ENCODE measurements at places on chromosomes 11 and 22.

GRCh38 chr11:75650167-75650723 is 18.6 kb downstream of the MAP6 start:
- no peak for DNase-seq

- peak; percentile 99 for DNase-seq
Observed at GRCh38 chr22:29030618-29031226, 30.9 kb downstream of the C22orf31 start.

DNA sequence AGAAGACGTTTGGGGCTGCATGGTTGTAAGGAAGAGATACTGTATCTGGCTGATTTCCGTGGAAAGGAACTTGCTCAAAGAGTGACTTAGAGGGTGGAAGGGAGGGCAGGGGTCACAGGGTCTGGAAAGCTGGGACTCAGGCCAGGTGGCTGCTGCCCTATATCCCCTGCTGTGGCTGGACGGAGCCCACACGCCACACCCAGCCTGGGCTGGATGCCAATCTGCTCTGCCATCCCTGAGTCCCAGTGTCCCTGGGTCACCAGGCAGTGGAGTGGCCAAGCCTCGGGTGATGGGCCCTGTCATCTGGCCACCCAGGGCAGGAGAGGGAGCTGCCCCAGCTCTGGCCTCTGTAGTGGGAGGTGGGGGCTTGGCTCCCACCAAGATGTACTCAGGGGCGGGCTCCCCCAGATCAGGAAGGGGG is 26.5 kb upstream of the KRTAP5-7 start:
- peak; percentile 10 for DNase-seq

GRCh38 chr11:128303383-128303782 is 284.0 kb downstream of the ETS1 start:
- DNase-seq = no peak

DNA sequence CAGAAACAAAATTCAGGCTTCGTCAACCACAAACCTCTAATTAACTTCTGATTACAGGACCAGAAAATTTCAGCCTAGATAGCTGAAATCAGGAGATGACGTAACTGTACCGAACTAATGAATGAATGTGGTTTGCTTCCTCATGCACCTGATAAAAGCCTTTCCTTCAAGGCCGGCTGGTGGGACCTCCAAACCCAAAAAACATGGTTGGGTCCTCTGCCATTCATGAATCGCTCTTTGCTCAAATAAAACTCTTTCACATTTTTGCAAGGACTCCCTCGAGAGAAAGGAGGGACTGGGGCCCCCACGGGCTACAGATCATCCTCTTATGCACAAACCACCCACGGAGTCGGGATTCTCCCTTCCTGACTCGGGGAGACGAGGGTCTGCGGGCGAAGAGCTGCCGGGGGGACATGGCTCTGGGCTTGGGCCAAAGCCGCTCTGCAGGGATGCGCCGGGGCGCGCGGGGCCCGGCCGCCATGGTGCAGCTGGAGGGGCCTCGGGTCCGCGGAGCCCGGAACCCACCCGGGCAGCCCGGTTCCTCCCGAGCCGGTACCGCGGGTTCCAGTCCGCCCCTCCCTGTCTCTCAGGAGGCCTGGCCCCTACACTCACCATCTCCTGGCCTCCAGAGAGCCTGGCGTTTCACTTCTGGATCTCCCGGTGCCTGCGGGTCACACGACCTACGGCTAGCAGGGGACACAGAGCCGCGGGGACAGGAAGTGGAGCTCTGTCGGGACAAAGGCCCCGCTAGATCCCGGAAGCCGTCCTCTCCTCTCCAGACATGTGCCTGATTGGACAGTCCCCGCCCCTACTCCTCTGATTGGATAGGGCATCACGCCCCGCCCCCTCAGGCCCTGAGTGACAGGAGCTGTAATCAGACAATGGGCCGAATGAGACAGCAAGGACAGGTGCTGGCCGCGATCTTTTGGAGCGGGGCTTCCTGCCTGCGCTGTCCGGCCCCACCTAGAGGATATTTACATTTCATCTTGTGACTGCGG is at the start of gene ZNF195:
TSS of gene ZNF195 (minus strand) at position 721 of the 998 bp plus-strand sequence. CDS start at position 615, 106 bp downstream.
- peak; percentile 100 for DNase-seq

DNA sequence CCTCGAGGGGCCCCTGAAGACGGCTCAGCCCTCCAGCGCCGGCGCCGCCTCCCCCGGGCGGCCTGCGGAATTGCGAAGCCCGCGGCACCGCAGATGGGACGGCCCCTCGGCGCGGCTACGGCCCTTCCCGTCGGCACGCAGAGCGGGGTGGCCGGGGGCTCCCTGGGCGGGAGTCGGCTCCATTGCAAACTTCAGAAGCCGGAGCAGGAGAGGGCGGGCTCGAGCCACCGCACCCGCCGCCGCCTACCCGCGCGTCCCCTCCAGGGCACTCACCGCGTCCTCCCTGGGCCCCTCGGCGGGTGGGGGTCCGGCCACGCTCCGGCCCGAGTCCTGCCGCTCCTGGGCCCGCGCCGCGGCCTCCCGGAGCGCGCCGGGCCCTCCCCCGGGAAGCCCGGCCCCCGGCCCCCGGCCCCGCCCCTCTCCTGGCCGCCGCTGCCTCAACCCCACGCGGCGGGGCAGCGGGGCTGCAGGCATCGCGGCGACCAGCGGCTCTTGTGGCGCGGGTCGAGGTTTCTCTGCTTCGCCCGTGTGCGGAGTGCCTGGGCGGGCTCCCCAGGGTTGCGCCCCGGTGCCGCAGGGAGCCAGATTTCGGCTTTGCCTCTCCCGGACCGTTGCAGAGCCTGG is at the start of gene PACSIN3:
TSS of gene PACSIN3 (minus strand) at position 359 of the 624 bp plus-strand sequence. CDS start 3,707 bp downstream, outside the sequence.
- no peak for DNase-seq
